ENCODE measurements at places on chromosomes 16 and 17. TPM values are rescaled to one million over a fixed set of nuclear protein-coding genes. Genes with fewer than 3 reads are reported as not detected.
A peak's percentile ranks its signal among the peaks of the same experiment; 100 is the strongest.

The NPIPB6 gene
- 2.9 TPM for total RNA-seq

The CCL16 gene
- not detected for total RNA-seq

The KCNJ16 gene
- total RNA-seq: not detected

The TMIGD1 gene
- total RNA-seq: not detected

The LLGL2 gene
- 17.4 TPM for total RNA-seq

The RRAD gene
- 3.1 TPM for total RNA-seq

The C16orf92 gene
- not detected for total RNA-seq

The NUBP1 gene
- 22.4 TPM for total RNA-seq

The GRAPL gene
- 2.8 TPM for total RNA-seq

The RPRML gene
- total RNA-seq: not detected

- no peak for DNase-seq
Observed at GRCh38 chr16:57645691-57646387, 17.4 kb downstream of the ADGRG1 start.

DNA sequence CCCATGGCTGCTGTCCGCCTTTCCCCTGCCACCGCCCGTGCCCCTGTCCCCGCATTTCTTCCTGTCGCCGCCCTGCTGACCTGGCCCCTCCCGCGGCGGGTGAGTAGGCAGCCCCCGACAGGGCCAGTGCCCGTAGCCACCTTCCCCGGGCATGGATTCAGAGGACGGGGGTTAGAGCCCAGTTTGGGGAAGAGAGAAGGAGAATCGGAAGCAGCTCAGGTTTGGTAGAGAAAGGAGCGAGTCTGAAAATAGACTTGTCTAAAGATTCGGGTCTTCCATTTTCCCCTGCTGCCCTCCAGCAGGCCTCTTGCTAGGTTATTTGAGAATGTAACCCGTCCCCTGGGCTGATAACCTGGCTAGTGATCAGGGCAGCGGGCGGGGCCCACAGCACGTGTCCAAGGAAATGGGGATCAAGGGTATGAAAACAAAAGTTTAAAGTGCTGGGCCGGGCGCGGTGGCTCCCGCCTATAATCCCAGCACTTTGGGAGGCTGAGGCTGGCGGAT lies 7.9 kb upstream of the CLDN9 start:
- peak; percentile 19 for DNase-seq

DNA sequence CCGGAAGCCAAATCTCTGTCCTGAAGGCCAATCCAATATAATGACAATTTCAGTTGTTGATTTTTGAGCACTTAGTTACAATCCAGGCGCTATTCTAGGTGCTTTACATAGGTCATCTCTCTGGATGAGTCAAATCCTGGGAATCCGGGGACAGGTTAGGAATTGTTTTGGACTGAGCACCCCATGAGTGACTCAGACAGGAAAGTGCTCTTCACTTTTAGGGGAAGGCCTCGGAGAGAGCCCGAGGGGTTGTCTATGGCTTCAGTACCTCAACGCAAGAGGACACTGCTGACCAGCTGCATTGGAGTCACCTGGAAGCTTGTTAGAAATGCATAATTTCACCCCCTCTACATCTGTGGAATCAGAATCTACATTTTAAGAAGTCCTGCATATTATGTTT lies 108.8 kb downstream of the IRX5 start:
- DNase-seq: no peak

DNA sequence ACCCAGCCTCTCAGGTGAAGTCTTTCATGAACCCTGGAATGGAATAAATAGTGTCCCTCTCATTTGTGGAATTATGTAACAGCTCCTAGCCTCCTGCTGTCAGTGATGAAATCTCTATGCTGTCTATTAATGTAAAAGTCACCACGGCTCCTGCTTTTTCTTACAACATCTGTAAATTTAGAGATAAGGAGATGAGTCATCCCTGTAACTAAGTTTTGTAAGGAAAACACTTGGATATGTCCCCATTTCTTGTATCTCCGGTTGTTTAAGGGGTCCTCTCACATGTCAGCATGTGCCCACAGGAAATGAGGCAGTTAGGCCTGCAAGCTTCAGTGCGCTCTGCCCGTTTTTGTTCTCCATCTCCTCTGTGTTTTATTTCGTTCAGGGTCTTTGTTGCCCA lies 2.8 kb upstream of the NAT9 start:
- no peak for DNase-seq

DNA sequence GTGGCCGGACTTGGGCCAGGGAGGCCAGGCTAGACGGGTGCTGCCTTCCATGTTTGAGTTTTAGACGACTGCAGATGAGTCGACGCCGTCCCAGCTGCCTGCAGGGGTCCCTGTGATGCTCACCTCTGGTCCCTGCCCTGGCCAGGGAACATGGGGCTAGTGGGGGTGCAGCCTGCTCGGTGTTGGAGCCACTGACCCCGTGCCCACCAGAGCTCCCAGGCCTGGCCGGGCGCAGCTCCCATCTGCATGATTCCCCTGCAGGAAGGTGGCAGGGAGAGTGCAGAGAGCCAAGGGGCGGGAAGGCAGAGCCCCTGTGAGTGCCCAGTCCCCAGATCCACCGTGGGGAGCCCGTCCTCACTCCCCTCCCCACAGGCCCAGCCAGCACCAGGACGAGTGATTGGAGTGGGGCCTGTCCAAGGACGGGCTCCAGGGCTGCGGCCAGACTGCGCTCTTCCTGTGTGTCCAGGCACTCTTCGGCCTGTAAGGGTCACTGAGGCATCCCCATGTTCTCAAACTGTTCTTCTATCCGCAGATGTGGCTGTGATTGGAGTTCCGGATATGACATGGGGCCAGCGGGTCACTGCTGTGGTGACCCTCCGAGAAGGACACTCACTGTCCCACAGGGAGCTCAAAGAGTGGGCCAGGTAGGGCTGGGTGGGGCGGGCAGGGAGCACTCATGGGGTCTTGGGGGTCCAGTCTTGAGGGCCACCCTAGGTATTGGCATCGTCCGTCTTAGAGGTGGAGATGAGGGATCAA lies 26.0 kb upstream of the CDH15 start:
- no peak for DNase-seq

- no peak for DNase-seq
Observed at GRCh38 chr17:34024386-34024785, 230.7 kb upstream of the CCL2 start.

GRCh38 chr17:13940858-13941665 lies 128.2 kb upstream of the COX10 start:
- DNase-seq: no peak

GRCh38 chr17:56489980-56490379 lies 103.5 kb upstream of the NOG start:
- DNase-seq: no peak

- no peak for DNase-seq
Observed at GRCh38 chr17:64455993-64456885, 7.3 kb downstream of the MILR1 start.

DNA sequence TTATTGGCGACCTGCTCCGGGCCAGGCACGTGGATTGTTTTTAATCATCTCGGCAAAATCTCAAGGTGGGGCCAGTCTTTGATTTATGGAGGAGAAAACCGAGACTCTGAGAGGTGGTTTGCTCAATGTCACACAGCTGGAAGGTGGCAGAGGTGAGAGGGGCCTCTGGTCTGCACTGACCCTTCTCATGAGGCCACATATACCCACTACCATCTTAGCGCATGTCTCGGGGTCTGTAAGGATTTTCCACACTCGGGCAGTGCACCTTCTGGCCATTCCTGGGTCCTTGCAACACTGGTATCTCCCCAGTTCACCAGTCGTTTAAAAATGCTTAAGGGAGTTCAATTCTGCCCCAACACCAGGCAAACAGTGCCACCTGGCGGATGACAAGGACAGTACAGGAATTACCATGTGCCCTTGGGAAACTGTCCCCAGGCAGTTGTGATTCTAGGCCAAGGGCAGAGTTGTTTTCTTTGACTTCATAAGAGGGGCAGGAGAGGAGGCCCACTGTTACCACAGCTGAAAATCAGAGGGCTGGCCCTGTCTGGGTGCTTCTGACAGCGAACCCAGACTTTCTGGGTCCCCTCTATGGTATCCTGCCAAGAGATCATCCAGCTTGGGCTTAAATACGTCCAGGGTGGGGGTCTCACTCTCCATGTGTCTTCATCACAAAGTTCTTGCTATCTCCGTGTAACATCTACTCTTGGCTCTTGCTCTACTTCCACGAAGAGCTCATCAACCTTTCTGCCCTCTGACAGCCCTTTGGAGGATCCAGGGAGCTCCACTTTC lies 39.4 kb upstream of the RAI1 start:
- DNase-seq: peak; percentile 79

DNA sequence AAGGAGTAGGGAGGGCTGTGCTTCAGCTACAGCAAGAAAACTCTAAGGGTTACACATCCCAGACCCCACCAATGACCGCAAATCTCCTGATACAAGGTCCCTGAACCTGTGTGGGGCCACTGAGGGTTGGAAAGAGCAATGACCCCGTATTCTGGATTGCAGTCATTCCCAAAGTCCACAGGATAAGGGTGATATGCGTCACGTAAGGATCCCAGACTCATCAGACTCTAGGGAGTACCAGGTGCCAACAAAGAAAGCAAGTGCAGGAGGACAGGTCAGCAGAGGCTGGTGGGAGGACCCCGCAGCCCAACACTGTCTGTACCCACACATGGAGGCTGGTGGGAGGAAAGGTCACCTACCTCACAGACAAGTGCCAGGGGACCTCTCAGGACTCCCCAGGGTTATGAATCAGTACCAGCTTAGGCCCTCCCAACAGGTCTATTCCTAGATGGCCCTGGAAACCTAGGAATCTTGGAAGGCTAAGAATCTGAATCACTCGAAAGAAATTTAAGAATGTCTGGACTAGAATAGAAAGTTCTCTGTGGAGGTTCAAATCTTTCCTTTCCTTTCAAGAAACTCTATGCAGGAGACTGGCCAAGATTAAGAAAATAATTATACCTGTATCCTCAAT lies 16.2 kb downstream of the PITPNA start:
- no peak for DNase-seq

- DNase-seq: no peak
Observed at GRCh38 chr16:19765860-19766553, 47.9 kb downstream of the IQCK start.

DNA sequence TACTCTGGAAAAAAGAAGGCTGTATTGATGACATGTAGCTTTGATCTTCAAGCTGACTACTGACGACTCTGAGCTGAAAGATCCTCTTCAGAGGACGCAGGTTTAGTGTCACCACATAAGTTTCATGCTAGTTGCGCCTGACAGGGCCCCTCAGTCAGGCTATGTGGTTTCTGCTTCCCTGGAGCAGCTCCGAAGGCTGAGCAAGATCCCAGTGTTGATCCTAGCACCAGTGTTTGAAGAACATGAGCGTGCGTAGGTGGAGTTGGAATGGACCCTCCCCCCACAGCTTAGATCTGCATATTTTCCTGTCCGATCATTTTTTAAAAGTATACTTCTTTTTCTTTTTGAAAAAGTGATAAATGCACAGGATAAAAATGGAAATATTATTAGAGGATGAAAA lies 17.3 kb downstream of the BANP start:
- DNase-seq: no peak

GRCh38 chr17:50787106-50787505 lies 19.8 kb upstream of the ANKRD40CL start:
- DNase-seq: no peak

DNA sequence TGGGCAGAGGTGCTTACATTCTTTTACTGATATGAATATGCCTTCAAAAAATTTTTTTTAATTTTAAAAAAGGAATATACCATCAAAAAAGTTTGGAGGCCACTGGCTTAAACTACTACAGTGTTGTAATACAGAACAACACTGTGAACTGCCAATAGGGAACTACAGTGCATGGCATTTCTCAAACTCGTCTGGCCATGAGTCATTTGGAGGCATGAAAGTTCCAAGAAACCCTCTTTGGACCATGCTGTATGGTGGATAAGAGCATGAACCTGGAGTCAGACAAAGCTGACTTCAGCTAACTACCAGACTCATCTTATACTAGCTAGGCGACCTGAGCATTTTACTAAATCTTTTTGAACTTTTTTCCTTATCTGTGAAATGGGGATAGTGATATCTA lies 9.2 kb upstream of the NF1 start:
- no peak for DNase-seq

DNA sequence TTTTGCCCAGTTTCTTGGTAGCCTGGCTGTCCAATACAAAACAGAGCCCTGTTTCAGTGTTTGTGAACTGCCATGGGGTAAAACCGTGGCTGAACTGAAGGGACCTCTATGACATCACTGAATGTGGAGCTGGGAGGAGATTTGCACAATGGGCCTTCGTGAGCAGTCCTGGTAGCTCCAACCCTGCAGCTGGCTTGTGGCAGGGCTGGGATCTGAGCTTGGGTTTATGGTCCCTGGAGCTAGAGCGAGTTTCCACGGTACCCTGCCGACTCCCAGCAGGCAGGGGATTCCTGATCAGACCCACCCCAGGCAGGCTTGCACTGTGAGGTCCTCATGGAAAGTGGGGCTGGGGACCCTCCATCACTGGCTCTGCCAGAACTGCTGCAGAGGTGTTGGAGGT lies 247.0 kb downstream of the GSG1L start:
- no peak for DNase-seq
